Panc1 (cell line): ENCODE measurements at places on chromosomes 7 and 10.

GRCh38 chr7:92276460-92276864, 30.7 kb downstream of the ANKIB1 start:
- DNase-seq, result no peak

GRCh38 chr10:59245686-59246085, 69.2 kb downstream of the PHYHIPL start:
- no peak for DNase-seq

GRCh38 chr7:127702938-127703337, 50.9 kb downstream of the SND1 start:
- DNase-seq, result no peak

GRCh38 chr7:105321754-105322455, 66.8 kb downstream of the SRPK2 start:
- DNase-seq, result no peak

DNA sequence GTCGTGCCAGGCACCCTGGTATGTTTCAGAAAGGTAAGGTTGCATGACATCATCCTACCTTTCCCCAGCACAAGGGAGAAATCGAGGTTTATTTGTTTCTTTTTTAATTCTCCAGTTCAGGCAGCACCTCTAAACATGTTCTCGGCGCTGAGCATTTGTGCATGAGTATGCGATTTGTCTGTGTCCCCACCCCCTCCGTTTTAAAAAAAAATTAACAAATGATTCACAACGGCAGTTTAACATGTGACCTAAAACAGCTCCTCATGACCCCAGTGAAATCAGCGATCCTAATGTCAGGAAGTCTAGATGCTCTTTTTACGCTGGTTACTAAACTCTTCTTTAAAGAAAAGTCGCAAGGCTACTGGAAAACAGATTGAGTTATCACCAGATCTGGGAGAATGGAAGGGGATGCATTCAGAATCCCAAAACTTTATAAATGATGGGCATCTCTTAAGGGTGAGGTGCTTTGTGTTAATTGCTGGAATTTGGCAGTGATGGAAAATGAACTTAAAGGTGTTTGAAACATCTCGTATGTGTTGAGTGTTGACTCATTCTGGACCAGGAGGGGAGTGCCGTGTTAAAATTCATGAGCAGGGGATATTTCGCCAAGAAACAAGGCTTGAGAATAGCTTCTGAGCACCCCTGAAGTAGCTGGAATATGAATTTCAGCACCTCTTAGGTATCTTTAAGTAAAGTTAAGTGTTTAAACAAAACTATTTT, 106.8 kb upstream of the PDCD4 start:
- no peak for DNase-seq

DNA sequence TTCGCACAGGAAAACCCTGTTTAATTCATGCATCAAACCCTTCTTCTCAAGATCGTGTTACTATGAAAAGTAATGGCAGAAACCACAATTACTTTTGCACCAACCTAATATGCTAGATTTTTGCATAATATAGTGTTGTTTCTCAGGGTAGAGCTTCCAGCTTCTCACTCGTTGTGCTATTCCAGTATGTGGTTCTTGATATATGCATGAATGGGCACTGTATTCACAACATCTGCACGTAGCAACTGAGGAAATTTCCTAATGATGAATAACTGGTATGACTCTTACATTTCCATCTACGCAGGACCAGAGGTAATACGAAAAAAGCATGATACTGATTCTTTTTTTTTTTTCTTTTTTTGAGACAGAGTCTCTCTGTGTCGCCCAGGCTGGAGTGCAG, 326.6 kb upstream of the GALNT17 start:
- DNase-seq, result no peak

DNA sequence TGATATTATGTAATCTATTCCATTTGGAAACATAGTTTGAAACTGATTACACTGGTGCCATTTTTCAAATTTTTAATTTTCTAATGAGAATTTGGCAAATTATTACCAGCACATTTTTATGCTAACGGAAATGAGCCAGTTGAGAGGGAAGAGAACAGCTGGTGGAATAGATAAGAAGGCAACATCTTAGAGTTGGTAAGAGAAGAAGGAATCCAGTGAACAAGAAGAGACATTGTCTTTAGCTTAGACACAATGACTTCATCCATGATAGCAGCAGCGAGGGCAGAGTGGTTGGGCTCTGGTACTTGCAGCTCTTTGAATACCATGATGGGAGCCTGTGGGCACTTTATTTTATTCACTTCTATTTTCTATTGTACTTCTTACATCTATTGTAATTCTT, 89.6 kb downstream of the CHRM2 start:
- no peak for DNase-seq

- no peak for DNase-seq
Observed at GRCh38 chr7:44767912-44768627, 19.4 kb downstream of the ZMIZ2 start.

GRCh38 chr7:130087364-130087763, 17.0 kb downstream of the KLHDC10 start:
- no peak for DNase-seq

- no peak for DNase-seq
Observed at GRCh38 chr7:99767662-99768061, 16.3 kb downstream of the CYP3A4 start.

- DNase-seq, result no peak
Observed at GRCh38 chr7:151895008-151895630, 18.2 kb upstream of the PRKAG2 start.

- no peak for DNase-seq
Observed at GRCh38 chr10:6819301-6819700, 239.2 kb upstream of the PRKCQ start.

DNA sequence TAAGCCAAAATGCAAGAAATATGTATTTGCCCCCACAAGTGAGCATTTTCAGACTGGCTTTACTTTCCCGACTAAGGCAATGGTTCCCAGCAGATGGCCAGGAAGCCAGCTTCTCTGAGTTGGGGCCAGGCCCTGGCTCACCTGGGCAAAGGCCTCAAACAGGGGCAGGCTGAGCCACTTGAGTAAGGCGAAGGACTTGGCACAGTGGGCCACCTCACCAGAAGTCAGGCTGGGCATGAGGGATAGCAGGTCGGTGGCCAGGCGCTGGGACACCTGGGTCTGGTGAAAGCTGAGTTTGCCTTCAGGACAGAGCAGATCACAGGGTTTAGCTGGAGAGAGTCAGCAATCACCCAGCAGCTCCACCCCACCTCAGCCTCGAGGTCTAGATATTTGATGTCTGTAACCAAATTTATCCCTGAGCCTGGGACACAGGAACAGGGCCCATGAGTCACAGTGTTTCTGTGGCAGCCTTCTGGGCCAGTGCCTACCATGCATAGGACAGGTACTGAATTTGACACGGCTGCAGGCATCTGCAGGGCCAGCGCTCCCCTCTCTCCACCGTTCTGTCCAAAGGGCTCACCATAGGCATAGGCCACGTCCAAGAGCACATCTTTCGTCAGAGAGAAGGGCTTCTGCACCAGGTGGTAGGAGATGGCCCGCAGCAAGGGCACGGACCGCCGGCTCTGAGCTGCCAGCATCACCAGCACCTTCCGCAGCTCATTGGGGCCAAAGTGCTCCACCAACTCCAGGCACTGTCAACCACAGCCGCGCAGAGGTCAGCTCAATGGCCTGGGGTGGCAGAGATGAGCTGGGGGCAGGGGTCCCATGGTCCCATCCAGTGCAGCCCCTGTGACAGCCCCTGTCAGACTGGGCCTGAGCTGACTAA, 7.3 kb downstream of the TBRG4 start:
- DNase-seq, result no peak

DNA sequence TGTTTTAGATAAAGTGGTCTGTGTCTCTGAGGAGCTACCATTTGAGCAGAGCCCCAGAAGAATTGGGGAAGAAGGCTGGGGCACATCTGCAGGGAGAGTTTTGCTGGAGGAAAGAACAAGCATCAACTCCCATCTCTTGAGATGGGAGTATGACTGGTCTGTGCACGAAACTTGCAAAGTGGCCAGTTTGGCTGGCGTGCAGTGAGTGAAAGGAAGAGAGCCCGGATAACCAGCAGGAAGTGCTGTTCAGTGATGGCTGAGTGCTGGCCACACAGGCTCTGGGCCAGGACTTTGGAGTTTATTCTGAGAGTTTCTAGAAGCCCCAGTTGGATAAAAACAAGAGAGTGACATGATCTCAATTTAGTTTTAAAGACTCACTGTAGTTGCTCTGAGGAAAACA, 34.4 kb upstream of the SVIL start:
- DNase-seq, result no peak

DNA sequence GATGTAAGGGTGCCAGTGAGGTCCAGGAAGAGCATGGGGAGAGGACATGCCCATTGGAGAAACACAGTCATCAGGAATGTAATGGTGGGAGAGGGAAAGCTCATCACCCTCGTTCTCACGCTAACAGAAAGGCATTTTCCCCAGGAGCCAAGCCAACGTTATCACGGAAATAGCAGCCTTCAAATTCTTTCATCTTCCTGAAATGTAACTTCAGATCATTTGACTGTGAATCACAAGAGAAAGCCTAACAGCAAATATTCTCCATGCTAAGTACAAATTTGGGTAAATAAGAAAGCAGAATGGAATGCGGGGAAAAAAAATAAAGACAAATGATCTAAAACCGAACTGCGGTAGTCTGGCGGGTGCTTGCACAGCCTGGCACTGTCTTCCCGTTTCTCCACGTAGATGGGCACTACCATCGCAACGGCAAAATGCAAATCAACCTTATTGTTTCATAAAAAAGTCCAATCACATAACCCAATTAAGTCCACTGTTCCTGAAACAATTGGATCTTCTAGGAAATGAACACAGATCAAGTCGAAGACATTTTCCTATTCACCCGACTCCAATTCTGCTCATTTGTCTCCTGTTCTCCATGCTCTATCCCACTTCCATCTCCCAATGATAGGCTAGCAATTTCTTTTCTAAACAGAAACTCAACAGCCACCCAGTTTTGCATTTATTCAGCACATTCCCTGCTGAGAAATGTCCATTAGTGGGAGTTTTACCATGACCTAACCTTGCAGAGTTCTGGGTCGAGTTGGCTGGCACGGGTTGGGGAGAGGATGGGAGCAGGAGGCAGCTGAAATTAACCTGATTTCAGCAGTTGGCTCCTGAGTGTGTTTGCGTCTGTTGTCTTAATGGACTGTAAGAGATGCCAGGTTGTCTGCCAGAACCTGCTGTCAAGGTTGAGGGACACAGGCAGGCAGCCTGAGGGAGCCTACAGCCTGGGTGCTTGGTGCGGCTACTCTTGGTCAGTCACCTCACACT, 74.6 kb upstream of the FRMD4A start:
- DNase-seq, result no peak

- no peak for DNase-seq
Observed at GRCh38 chr7:45650404-45651394, 76.5 kb downstream of the ADCY1 start.

- DNase-seq, result no peak
Observed at GRCh38 chr10:14191407-14191806, 139.3 kb downstream of the FRMD4A start.

DNA sequence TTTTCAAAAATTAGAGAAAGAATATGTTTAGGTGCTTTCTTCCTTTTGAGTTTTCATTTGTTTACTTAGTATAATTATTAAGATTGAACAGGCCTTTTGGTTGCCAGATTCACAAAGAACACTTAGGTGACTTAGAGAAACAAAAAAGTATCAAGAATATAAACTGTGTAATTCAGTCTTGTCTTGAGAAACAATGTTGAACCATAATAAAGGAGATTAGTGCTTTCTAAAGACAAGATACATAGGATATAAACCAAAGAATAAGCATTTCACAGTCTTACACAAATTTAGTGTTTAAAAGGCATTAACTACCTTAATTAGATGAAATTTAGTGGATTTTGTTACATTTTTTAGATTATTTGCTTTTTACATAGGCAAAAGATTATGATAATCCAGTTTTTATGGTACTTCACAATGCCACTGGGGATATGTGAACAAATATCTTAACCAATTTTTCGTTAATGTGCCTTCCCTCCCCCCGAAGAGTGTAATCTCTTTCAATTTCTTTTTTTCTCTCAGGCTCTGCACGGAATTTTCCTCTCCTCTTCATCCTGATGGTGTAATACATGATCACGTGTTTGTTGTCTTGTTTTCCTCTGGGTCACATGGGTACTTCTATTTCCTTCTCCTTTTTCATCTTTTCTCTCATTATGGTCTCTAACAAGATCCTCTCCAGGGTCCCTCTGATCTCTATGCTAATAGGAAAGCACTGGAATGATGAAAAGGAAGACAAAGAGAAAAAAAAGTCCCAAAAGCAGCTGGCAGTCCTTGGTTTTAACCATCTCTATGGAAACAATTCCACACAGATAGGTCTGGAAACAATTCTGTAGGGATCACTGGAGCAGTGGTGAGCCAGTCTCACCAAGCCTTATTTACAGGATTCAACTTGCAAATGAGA, 3.7 kb upstream of the HNRNPH3 start:
- DNase-seq, result peak; percentile 64

GRCh38 chr10:132419538-132420468, 22.8 kb downstream of the PWWP2B start:
- no peak for DNase-seq

- no peak for DNase-seq
Observed at GRCh38 chr7:801940-802381, 30.3 kb upstream of the SUN1 start.

DNA sequence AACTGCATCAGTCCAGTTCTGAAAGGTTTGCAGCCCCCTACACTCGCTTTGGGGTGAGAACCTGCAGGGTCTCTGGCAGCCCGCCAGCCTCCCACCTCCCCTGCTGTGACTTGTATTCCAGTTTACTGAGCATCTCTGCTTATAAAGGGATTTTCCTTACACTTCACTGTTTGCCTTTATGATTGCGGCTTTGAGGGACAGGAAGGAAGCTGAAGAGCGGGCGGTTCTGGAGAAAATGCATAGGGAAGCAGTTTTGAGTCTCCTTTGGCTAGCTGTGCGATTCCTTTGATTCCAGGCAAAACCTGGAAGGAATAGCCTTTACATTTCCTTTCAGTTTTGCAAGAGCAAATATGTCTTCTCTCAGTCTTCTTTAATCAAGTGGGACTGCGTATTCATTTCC, 65.0 kb upstream of the TRIM8 start:
- DNase-seq, result no peak

GRCh38 chr7:21256310-21256877, 171.5 kb upstream of the SP4 start:
- DNase-seq, result no peak

DNA sequence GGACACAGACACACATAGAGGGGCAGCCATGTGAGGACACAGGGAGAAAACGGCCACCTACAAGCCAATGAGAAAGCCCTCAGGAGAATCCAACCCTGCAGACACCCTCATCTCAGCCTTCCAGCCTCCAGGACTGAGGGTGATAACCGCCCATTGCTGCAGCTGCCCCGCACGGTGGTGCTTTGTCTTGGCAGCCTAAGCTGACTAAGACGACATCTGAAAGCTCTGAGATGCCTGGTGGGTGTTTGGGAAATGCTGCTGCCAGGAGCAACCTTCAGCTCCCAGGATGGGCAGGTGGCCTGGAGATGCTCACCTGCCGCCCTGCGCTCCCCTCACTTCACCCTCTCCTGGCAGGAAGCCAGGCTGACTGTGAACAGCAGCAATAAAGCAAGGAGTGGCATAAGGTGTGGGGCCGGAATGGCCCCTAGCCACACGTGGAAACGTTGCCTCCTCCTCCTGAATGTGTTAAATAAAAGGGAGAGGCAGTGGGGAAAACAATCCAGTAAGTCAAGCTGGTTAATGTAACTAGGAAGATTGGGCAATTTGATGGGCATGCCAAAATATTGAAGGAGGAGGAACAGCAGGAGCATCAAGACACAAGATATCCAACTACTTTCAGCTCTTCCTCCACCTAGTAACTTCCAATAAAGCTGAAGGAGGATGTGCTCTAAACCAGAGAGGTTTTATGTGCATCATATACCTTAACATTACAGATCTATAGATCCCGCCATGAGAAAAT, 121.5 kb downstream of the TNS3 start:
- DNase-seq, result no peak
